Spleen (tissue), 13 donors: ENCODE measurements at places on chromosomes 2 and 18. TPM values are rescaled to one million over a fixed set of nuclear protein-coding genes. Genes with fewer than 3 reads are reported as not detected.

PLEKHH2 gene
- polyA plus RNA-seq: 2.3 TPM

PRKAG3 gene
- not detected for polyA plus RNA-seq

PDK1 gene
- polyA plus RNA-seq: 4.4 TPM

RGPD5 gene
- polyA plus RNA-seq: 9.5 TPM

UGT1A4 gene
- polyA plus RNA-seq: not detected

CNGA3 gene
- polyA plus RNA-seq: not detected

RAPGEF4 gene
- polyA plus RNA-seq: 0.80 TPM

SLC35F6 gene
- polyA plus RNA-seq: 7.0 TPM

- H3K4me1 ChIP-seq: peaks cover 7% of the 10 kb centered on the region
- no peaks in the 10 kb centered on the region for H3K27me3 ChIP-seq
- no peak for DNase-seq
- H3K4me3 ChIP-seq: no peak overlapping the region
Measured at GRCh38 chr2:30456106-30456505, 9.1 kb downstream of the LCLAT1 start.

- no peak for DNase-seq
- H3K36me3 ChIP-seq: no peaks in the 10 kb centered on the region
- no peaks in the 10 kb centered on the region for H3K27me3 ChIP-seq
- no peak overlapping the region for H3K4me3 ChIP-seq
- H3K4me1 ChIP-seq: peaks cover 7% of the 10 kb centered on the region
- H3K27ac ChIP-seq: no peak overlapping the region
Measured at GRCh38 chr2:37809525-37809924, 115.6 kb upstream of the RMDN2 start.

DNA sequence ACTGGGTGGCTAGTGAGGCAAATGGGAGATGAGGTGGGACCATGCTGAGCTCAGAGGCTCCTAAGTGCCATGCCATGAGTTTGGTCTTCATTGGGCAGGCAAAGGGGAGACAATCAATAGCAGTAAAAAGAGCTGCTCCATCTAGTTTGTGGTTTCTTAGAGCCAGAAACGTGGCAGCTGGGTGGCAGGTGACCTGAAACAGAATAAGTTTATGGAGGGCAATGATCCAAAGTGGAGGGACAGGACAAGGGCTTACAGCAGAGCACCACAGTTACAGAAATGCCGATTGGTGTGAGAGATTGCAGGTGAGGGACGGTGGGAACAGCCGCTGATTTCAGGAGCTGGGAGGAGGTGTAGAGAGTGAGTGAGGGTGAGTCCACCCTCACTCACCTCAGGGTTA lies 237.0 kb downstream of the LPIN1 start:
- H3K27ac ChIP-seq: no peak overlapping the region
- no peaks in the 10 kb centered on the region for H3K4me1 ChIP-seq
- H3K27me3 ChIP-seq: no peaks in the 10 kb centered on the region
- H3K4me3 ChIP-seq: no peak overlapping the region

DNA sequence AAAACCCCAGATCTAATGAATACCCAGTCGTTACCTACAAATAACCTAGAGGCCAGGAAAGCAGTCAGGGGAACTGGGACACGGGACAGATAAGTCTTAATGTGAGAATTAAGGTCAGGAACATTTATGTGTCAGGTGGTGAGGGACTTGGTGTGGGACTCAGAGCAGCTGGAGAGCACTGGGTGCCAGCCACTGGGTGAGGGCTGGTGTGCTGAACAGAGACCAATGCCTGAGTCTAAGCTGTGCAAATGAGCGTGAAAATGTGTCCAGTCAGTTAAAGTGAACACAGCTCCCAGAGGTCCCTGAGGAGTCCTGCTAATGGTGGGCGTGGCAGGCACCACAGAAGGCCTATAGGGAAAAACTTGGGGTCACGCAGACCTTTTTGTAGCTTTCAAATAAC lies 225.9 kb downstream of the C1D start:
- H3K36me3 ChIP-seq: no peaks in the 10 kb centered on the region
- H3K4me1 ChIP-seq: no peaks in the 10 kb centered on the region
- no peaks in the 10 kb centered on the region for H3K27me3 ChIP-seq
- no peak for DNase-seq
- H3K4me3 ChIP-seq: no peak overlapping the region
- H3K27ac ChIP-seq: no peak overlapping the region

GRCh38 chr2:145221516-145221915 lies 701.6 kb upstream of the ZEB2 start:
- H3K4me1 ChIP-seq: no peaks in the 10 kb centered on the region
- no peak for DNase-seq
- no peak overlapping the region for H3K27ac ChIP-seq
- H3K27me3 ChIP-seq: no peaks in the 10 kb centered on the region
- H3K36me3 ChIP-seq: no peaks in the 10 kb centered on the region

GRCh38 chr18:33611525-33612135 lies 33.6 kb downstream of the ASXL3 start:
- no peaks in the 10 kb centered on the region for H3K4me1 ChIP-seq
- no peak overlapping the region for H3K27ac ChIP-seq
- DNase-seq: no peak
- H3K36me3 ChIP-seq: no peaks in the 10 kb centered on the region

DNA sequence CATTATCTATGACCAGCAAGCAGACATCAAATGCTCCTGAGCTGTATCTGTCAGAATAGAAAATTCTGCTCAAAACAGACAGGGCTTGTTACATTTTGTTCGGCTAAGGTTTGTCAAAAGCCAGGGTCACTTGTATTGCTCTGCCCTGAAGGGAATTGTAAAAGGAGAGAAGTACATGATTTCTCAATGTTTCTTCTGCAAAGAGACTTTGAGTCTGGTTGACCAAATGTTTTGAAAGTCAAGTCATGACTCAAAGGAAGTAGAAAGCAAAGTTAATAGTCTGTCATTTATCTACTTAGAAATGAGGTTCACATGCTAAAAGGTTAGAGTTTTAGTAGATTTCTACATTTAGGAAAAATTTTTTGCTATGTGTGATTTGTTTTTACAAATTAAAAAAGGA lies 1624.1 kb upstream of the ZEB2 start:
- no peak for DNase-seq
- no peaks in the 10 kb centered on the region for H3K27me3 ChIP-seq
- H3K27ac ChIP-seq: no peak overlapping the region

DNA sequence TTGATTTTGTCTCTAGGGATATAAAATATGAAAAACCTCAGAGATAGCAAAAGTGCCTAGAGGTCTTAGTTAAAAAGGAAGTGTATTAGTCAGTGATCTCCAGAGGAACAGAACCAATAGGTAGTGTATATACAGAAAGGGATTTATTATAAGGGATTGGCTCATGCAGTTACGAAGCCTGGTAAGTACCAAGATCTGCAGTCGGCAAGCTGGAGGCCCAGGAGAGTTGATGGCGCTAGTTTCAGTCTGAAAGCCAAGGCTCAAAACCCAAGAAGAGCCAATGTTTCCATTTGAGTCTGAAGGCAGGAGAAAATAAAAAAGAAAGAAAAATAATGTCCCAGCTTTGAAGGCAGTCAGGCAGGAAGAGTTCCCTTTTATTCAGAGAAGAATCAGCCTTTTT lies 93.3 kb downstream of the COLEC12 start:
- no peaks in the 10 kb centered on the region for H3K36me3 ChIP-seq
- no peaks in the 10 kb centered on the region for H3K27me3 ChIP-seq
- DNase-seq: no peak

DNA sequence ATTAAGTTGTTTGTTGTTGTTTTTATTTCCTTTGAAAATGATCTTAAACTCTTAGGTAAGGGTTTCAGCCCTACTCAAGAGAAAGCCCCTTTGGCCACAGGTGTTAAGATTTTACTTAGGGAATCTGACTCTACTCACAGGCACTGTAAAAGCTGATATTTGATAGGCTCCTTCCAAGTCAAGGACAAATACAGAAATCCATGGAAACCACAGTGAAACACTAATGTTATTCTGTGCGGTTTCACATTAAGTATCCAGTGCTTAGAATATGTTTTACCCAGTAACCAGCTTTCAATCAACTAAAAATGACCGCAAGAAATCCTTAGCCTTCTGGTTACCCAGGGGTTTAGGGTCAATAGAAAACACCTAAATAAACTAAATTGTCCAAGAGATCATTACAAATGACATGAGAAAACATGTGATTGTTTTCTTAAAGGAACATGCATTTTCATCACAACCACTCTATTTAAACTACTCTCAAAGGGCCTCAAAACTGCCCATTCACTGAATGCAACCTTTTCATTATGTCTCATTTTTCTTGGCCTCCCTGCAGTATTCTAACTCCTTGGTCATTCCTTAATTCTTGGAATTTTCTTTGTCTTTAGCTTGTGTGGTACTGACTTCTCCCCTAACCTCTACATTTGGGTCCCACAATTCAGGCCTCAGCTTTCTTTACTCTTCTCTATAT lies 56.0 kb downstream of the CDH2 start:
- no peak for DNase-seq
- no peaks in the 10 kb centered on the region for H3K27me3 ChIP-seq
- no peaks in the 10 kb centered on the region for H3K4me1 ChIP-seq
- no peak overlapping the region for H3K27ac ChIP-seq
- H3K36me3 ChIP-seq: no peaks in the 10 kb centered on the region
- no peak overlapping the region for H3K4me3 ChIP-seq

GRCh38 chr2:85327160-85327821 lies 498 bp downstream of the TGOLN2 start:
- peaks cover 25% of the 10 kb centered on the region for H3K36me3 ChIP-seq
- peak overlapping the region; percentile 96 for H3K27ac ChIP-seq
- peaks cover 54% of the 10 kb centered on the region for H3K4me1 ChIP-seq
- peak; percentile 92 for DNase-seq
- H3K27me3 ChIP-seq: no peaks in the 10 kb centered on the region

DNA sequence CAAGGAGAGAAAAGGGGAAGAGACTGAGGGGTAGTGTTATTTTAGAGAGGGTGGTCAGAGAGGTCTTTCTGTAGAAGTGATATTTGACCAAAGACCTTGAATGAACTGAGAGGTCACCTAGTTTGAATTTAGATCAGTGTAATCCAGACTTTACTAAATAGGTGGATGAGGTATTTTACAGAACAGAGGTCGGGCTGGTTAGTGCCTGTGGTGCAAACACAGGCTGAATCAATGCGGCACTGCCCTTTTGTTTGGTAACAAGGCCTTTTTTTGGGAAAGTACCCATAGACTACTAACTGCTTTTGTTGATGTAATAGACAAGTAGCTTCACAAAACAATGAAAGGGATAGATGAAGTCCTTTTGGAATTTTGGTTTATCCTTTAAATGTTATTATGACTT lies 15.9 kb downstream of the RAPGEF4 start:
- DNase-seq: no peak
- no peaks in the 10 kb centered on the region for H3K4me1 ChIP-seq
- no peaks in the 10 kb centered on the region for H3K27me3 ChIP-seq

GRCh38 chr2:119860924-119861323 lies 101.2 kb downstream of the PTPN4 start:
- H3K4me1 ChIP-seq: peaks cover 7% of the 10 kb centered on the region
- H3K36me3 ChIP-seq: no peaks in the 10 kb centered on the region
- DNase-seq: no peak
- H3K4me3 ChIP-seq: no peak overlapping the region
- no peaks in the 10 kb centered on the region for H3K27me3 ChIP-seq

GRCh38 chr2:13558368-13558767 lies 841.6 kb downstream of the TRIB2 start:
- no peaks in the 10 kb centered on the region for H3K4me1 ChIP-seq
- DNase-seq: no peak
- H3K27ac ChIP-seq: no peak overlapping the region
- no peak overlapping the region for H3K4me3 ChIP-seq

- no peak for DNase-seq
- no peaks in the 10 kb centered on the region for H3K4me1 ChIP-seq
- no peaks in the 10 kb centered on the region for H3K36me3 ChIP-seq
Measured at GRCh38 chr2:178392215-178392614, 58.8 kb downstream of the PRKRA start.

DNA sequence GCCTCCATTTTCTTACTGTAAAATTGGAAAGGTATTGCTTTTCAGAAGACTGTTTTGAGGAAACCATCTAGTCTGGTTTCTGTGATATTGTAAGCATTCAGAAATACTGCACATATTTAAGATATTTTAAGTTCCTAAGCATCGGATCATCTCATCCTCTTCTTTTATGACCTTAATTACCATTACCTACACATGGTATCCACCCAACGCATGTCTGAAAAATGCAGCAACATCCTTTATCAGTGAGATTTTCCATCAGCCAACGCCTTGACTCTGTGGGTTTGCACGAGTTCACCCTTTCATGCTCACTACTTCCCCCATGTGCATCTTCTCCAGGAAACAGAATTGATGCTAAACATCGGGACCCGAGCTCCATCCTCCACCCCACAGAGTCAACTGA lies 84.3 kb downstream of the COL4A4 start:
- H3K36me3 ChIP-seq: peaks cover 25% of the 10 kb centered on the region
- H3K4me3 ChIP-seq: no peak overlapping the region
- no peaks in the 10 kb centered on the region for H3K4me1 ChIP-seq
- H3K27ac ChIP-seq: no peak overlapping the region
- no peaks in the 10 kb centered on the region for H3K27me3 ChIP-seq

DNA sequence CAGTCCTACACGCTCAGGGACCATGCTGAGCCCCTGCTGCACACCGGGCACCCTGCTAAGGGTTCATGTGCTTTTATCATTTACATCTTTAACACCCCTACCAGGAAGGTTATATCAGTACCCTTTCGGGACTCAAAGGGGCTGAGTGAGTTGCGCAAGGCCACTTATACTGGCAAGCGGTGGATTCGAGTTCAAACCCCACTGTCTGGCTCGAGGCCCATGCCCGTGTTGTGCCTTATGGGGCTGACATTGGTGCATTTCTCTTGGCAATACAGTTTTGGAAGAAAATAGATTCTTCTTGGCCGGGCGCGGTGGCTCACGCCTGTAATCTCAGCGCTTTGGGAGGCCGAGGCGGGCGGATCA lies 69.5 kb upstream of the MAP4K4 start:
- peaks cover 5% of the 10 kb centered on the region for H3K27me3 ChIP-seq
- H3K36me3 ChIP-seq: no peaks in the 10 kb centered on the region
- no peak overlapping the region for H3K4me3 ChIP-seq
- no peak for DNase-seq
- H3K4me1 ChIP-seq: peaks cover 15% of the 10 kb centered on the region

GRCh38 chr18:53551868-53552426 lies 672.5 kb downstream of the MBD2 start:
- no peak overlapping the region for H3K27ac ChIP-seq
- no peaks in the 10 kb centered on the region for H3K36me3 ChIP-seq
- H3K4me1 ChIP-seq: no peaks in the 10 kb centered on the region
- no peak for DNase-seq
- no peaks in the 10 kb centered on the region for H3K27me3 ChIP-seq
- no peak overlapping the region for H3K4me3 ChIP-seq
